HepG2 (cell line): ENCODE measurements at places on chromosomes 11 and 22. TPM values are rescaled to one million over a fixed set of nuclear protein-coding genes. Genes with fewer than 3 reads are reported as not detected.

DNA sequence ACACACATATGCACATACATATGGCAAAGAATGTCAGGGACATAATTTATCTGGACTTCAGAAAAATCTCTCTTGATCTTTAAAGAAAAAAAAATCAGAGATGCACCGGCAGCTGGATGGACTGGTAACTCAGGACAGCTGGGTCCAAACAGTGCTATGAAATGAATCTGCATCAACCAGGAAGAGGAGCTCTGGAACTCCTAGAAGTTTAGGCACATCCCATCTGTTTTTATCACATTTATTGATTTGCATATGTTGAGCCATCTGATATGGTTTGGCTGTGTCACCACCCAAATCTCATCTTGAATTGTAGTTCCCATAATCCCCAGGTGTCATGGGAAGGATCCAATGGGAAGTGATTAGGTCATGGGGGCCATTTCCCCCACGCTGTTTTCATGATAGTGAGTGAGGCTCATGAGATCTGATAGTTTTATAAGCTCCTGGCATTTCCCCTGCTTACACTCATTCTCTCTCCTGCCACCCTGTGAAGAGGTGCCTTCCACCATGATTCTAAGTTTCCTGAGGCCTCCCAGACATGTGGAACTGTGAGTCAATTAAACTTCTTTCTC lies 87.7 kb upstream of the AKIP1 start:
- no peak overlapping the region for H3K4me3 ChIP-seq
- no peak for DNase-seq
- H3K36me3 ChIP-seq, result no peaks in the 10 kb centered on the region
- no peaks in the 10 kb centered on the region; the same call in 2 of the 3 replicates for H3K27me3 ChIP-seq

DNA sequence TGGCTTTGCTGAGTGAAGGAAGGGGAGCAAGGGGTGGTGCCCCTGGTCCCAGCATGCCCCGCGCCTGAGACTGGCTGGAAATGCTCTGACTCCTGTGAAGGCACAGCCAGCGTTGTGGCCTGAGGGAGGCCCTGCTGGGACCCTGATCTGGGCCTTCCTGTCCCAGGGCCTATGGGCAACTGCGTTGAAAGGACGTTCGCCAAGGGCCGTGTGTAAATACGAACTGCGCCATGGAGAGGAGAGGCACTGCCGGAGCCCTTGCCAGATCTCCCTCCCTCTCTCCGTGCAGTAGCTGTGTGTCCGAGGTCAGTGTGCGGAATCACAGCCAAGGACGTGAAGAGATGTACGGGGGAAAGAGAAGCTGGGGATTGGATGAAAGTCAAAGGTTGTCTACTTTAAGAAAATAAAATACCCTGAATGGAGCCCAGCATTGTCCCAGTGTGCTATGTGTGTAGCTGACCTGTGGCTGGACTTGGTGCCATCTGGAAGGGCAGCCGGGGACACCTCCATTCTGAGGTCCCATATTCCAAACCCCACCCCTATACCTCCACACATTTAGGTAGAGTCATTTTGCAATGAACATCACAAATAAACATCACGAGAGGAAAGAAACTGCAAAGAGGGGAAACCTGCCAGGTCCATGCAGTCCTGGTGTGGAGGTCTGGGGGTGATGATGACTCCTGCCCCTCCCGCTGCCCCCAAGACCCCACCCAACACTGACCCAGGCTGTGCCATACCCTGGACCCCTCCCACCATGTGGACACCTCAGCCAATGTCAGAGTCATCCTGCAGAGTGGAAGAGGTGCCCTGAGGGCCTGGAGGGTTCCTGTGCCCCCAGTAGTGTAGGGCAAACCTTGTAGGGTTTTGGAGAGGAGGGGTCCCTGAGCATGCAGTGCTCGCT lies 16.9 kb downstream of the RSPH14 start:
- no peaks in the 10 kb centered on the region for H3K27me3 ChIP-seq
- peaks cover 2% of the 10 kb centered on the region; the same call in 1 of the 2 replicates for H3K36me3 ChIP-seq
- H3K4me1 ChIP-seq, result peaks cover 7% of the 10 kb centered on the region
- H3K27ac ChIP-seq, result no peak overlapping the region

DNA sequence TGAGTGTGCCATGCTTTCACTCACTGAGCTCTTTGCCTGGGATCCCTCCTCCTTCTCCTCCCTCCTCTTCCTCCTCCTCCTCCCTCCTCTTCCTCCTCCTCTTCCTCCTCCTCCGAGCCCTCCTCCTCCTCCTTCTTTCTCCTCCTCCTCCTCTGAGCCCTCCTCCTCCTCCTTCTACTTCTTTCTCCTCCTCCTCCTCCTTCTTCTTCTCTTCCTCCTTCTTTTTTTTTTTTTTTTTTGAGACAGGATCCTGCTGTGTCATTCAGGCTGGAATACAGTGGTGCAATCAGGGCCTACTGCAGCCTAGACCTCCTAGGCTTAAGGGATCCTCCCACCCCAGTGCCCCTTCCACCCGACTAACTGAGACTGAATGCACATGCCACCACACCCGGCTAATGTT lies 62.3 kb downstream of the DEUP1 start:
- H3K4me3 ChIP-seq, result no peak overlapping the region
- H3K4me1 ChIP-seq, result no peaks in the 10 kb centered on the region
- H3K36me3 ChIP-seq, result no peaks in the 10 kb centered on the region
- peaks cover 1% of the 10 kb centered on the region; the same call in 1 of the 2 replicates for H3K27me3 ChIP-seq

DNA sequence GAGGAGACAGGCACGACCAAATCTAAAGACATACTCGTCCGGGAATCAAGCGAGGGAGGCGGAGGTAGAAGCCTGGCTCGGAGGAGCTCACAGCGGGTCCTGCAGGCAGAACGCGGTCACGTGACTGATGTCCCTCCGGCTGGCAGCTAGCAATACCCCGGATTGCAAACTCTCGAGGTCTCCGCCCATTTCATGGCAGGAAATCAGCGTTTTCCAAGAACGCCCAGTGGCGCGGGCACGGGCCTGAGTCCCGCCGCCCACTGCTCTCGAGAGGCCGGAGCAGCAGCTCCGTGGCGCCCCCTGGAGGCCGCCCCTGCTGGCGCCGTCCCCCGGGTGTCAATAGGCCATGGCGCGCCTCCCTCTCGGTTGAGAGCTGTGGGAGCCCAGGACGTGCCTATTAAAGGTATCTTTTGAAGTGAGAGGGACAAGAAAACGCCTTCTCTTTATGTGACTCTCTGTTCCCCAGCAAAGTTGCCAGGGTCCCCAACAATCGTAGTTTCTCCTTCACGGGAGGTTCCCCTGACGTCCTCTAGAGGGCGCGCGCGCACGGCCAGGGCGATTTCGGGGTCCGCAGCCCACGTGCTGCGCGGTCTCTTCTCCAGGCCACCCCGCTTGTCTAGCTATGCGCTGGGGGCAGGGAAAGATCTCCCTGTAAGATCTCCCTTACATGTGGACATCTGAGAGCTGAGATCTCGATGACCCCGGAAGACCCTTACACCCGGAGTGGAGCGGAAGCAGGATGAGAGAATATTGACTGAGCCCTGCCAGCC lies 37.3 kb upstream of the RBFOX2 start:
- H3K36me3 ChIP-seq, result no peaks in the 10 kb centered on the region
- H3K4me1 ChIP-seq, result peaks cover 15% of the 10 kb centered on the region
- peak overlapping the region; percentile 75 for H3K4me3 ChIP-seq
- no peaks in the 10 kb centered on the region for H3K27me3 ChIP-seq
- H3K27ac ChIP-seq, result peak overlapping the region; percentile 48

- no peak overlapping the region for H3K27ac ChIP-seq
- no peaks in the 10 kb centered on the region for H3K27me3 ChIP-seq
- no peaks in the 10 kb centered on the region for H3K36me3 ChIP-seq
- no peak overlapping the region for H3K4me3 ChIP-seq
- peaks cover 50% of the 10 kb centered on the region for H3K4me1 ChIP-seq
Measured at GRCh38 chr22:32527756-32528155, 53.1 kb downstream of the FBXO7 start.

GRCh38 chr11:126060757-126061171 lies 1.9 kb downstream of the CDON start:
- peak; percentile 45 for DNase-seq
- H3K27me3 ChIP-seq, result no peaks in the 10 kb centered on the region
- no peak overlapping the region for H3K27ac ChIP-seq
- H3K4me3 ChIP-seq, result no peak overlapping the region

Gene CASP1
- 5.2 and 6.6 TPM in 2 replicates for total RNA-seq
